Activated CD4-positive, alpha-beta T cell treated with anti-CD3 and anti-CD28 coated beads for 1 hour (primary cell): ENCODE measurements at places on chromosomes 4 and X.

GRCh38 chr4:77504407-77504806 lies 101.2 kb upstream of the CXCL13 start:
- no peak for DNase-seq

- no peak for DNase-seq
Measured at GRCh38 chrX:38220024-38220414, 652 bp downstream of the SRPX start.

- no peak for DNase-seq
Measured at GRCh38 chr4:108959491-108959890, 196.6 kb upstream of the ETNPPL start.

DNA sequence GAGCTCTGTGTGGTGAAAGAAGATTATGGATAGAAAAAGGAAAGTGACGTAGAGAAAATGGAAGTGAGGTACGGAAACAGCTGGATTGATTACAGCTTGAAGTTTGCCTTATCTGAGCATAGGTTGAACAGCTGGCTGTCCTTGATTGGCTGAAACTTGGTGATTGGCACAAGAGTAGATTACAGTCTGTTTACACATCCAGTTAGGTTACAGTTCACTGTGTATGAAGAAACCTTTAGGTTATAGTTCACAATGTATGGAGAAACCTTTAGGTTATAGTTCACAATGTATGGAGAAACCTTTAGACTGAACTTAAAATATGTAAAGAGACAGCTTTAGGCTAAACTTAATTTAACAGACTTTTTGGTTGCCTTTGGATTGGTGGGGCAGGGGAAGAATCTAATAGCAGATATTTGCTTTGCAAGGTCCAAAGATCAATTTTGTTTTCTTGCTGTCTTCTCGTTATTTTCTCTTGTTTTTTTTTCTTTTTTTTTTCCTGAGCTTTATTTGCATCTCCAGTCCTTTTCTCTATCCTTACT lies 15.6 kb upstream of the ART3 start:
- no peak for DNase-seq

DNA sequence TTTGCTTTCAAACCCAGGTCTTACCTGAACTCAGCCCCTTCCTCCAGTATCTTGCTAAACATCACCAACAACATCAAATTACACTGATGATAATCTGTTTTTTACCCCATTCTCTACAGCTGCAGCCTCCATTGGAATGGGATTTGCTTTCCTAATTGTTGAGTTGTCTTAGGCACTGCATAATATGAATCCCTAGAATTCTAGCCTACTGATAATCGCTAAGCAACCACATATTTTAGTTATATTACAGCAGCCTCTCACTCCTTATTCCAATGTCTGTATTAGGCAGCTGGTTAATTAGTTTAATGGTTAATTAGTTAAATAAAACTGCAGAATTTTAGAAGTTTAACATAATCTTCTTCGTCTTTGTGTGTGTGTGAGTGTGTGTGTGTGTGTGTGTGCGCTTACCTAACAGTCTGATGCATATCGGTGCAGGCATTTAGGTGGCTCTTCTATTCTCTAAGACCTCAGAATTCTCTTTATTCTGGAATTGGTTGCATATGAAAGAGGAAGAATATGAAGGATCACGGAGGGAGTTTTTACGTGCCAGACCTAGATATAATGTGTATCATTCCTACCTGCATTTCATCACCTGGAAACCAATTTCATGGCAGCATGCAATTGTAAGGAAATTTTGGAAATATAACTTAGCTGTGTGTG lies 5.3 kb upstream of the COMMD8 start:
- no peak for DNase-seq

- DNase-seq: no peak
Measured at GRCh38 chr4:172819353-172819752, 349.3 kb upstream of the GALNT7 start.

DNA sequence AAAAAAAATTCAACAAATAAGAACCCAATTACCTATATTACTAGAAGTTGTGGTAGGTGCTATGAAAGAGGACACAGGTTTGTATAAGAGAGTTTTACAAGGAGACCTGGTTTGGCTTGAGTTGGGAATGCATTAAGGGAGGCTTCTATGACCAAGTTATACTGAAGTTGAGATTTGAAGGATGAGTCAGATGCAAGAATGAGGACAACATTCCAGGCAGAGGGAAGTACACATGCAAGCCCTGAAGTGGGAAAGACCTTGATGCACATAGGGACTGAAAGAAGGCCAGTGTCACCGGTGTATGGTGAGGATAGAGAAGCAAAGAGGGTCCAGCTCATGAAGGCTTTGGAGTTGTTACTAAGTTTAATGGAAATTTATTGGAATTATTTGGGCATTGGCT lies 52.2 kb downstream of the ANK2 start:
- DNase-seq: no peak

DNA sequence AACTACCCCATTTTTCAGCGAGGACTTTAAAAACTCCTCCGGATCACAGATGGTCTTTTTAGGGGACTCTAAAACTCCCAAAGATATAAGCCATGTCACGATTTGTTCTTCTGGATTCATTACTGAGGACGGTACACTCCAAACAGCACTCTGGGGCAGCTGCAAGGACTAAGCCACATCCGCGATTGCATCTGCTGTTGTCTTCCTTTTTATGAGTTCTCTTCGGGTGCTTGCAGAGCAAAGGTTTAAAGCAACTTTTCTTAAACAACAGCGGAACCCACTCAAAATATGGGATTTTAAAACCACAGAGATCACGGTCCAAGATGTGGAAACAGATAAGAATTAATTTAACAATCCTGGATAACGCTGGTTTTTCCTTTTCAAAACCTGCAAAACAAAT lies at the start of gene ARHGEF6:
Gene ARHGEF6 (minus strand): TSS at position 170 of the 400 bp plus-strand sequence. CDS start 50 bp downstream, at position 120.
- no peak for DNase-seq

GRCh38 chr4:167100120-167100519 lies 134.2 kb downstream of the SPOCK3 start:
- DNase-seq: no peak

- DNase-seq: no peak
Measured at GRCh38 chr4:88054901-88055300, 47.5 kb downstream of the PKD2 start.

DNA sequence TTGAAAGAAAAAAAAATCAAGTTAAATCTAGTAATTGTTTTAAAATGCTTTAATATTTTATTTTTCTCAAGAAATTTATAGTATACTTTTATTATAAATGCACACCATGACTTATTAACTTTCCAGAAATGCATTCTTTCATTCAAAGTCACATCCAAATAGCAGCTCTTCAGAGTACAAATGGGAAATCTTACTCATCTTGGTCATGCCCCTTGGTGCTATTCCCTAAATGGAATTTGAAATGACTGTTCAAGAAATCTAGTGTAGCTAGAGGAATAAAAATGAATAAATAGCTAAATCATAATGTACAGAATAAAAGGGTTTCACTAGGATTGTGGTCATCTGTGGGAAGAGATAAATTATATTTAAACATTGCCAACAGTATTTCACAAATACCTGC lies 1139.7 kb downstream of the PCDH18 start:
- no peak for DNase-seq

DNA sequence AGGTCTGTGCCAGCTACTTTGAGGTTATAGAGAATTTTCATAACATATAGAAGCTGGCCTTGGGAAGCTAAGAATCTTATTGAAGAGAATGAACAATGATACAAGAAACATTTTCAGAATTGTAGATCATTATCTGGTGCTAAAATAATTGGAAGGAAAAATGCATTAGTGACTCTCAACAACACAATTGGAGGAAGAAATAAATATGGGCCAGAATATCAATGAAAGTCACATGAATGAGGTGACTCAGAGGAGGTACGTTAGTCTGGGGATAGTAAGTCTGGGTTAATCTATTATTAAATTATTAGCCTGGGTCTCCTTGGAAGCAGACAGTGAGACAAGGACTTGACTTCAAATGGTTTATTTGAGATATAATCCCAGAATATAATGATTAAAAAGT lies 529.3 kb upstream of the SLIT2 start:
- DNase-seq: no peak

DNA sequence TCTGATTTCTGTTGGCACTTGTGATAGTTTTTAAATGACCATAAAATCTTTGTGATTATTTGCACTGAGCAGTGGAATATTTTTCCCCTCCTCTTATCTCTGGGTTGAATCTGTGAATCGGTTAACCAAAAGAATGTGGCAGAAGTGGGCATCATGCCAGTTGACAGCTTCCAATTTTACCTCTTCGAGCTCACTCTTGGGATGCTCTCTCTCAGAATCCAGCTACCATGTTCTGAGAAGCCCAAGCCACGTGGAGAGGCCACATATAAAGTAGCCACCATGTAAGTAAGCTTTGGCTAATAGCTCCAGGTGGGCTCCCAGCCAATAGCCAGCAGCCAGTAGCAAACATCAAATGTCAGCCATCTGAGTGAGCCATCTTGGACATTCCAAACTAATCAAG lies 12.9 kb upstream of the WDR19 start:
- DNase-seq: no peak

- DNase-seq: no peak
Measured at GRCh38 chrX:14776901-14777300, 96.0 kb downstream of the FANCB start.

GRCh38 chrX:73963682-73964081 lies 340.3 kb upstream of the ZCCHC13 start:
- no peak for DNase-seq

DNA sequence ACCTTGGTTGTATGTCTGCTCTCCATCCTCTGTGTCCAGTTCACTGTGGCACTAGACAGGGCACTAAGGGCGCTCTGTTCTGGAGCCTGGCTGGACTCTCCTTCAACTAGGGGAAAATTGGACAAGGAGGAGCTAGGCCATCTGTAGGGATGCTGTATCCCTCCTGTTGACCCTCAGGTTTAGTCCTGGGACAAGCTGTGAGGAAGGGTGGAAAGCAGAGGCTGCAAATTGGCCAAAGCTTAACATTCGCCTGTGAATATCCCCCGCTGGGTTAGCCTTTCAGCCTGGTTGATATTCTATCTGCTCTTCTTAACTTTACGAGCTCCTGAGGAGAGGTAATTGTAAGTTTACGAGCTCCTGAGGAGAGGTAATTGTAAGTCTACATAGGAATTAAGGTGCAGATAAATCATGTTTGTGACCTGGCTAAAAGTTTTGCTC lies 64.4 kb upstream of the ENPEP start:
- DNase-seq: no peak

- DNase-seq: no peak
Measured at GRCh38 chr4:150773729-150774449, 191.9 kb downstream of the MAB21L2 start.

DNA sequence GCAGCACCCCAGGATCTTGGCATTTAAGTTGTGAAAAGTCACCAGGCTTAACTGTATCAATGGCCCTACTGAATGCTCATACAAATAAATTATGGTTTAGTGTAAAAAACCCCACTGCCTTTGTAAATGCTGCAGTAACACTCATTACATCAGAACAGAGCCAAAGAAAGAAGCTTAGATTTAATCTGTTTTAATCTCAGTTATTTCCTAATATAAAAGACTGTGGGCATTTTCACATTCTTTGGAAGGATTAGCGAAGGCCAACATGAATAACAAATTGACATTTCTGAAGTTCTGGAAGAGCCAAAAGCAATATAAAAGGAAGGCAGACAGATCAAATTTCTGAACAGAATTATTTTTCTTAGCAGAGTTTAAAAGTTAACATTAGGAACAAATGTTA lies 140.0 kb upstream of the HCCS start:
- DNase-seq: no peak

DNA sequence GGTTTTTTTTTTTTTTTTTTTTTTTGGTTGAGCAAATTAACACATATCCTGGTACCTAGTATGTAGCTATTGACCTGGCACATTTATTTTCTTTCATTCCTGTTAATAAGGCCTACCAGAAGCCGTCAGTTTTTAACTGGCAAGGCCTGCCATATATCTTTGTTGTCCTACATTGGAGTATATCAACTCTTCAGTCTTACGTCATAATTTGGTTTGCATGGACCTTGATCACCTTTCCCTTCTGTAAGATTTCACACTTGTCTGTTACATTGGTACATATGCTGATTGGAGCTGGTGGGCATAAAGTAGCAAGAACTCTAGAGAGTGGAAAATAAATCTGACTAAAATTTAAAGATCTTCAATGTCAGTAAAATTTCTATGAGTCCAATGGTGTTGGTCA lies 1658.0 kb downstream of the C4orf33 start:
- no peak for DNase-seq

DNA sequence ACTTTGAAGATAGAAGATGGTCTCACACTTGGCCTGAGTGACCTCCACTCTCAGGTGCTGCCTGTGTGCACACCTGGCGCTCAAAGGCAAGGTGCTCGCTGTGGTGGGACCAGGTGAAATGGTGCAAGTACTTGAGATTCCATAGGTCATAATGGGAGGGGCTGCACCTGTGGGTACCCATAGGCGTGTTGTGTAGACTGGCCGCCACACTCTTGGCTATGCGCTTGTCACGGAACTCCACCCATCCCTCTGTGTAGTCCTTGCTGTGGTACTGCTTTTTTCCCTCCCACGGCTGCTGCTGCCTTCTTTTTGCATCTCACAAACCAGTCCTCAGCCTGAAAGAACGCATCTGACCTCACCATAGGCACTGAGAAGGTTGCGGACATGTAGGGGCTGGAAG lies 27.0 kb downstream of the METAP1 start:
- no peak for DNase-seq

DNA sequence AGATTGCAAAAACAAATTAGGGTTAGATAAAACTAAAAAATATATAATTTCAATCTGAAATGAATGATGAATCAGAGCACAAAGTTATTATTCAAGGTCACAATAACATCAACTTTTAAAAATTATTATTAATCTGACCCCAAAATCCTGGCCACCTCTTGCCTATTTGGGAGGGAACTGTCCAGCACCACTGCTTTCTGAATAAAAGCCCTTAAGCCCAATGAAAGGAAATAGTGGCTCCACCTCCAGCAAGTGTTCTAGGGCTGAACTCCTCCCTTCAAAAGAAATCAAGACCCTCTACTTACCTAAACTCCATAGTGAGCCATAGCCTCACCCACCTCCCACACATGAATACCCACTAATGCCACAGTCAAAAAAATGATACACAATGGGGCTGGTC lies 208.2 kb downstream of the PARM1 start:
- no peak for DNase-seq

- no peak for DNase-seq
Measured at GRCh38 chr4:59570860-59571476, 1629.2 kb upstream of the ADGRL3 start.

DNA sequence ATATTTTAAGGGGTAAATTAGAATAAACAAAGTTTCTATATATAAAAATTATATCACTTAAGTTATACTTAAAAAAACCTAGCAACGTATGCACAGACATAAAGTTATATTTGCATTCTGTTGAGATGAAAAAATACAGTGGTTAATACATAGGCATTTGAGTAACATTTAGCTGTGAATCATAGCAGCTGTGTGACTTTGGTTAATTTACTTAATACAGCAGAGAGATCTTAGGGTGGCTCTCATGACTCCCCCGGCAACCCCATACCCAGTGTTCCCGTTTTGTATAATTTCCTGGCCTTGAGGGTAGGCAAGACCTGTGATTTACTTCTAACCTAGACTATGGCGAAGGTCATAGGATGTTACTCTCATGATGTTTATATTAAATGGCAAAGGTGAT lies 504.8 kb downstream of the INPP4B start:
- DNase-seq: no peak
